ENCODE measurements at places on chromosomes 12 and 14.

- DNase-seq, result no peak
These were observed 34.8 kb downstream of the DIO3 start for GRCh38 chr14:101595887-101596721.

- DNase-seq, result no peak
These were observed 225.6 kb downstream of the GXYLT1 start for GRCh38 chr12:41919048-41919447.

- no peak for DNase-seq
These were observed 115.0 kb downstream of the IGF1 start for GRCh38 chr12:102365365-102365764.

DNA sequence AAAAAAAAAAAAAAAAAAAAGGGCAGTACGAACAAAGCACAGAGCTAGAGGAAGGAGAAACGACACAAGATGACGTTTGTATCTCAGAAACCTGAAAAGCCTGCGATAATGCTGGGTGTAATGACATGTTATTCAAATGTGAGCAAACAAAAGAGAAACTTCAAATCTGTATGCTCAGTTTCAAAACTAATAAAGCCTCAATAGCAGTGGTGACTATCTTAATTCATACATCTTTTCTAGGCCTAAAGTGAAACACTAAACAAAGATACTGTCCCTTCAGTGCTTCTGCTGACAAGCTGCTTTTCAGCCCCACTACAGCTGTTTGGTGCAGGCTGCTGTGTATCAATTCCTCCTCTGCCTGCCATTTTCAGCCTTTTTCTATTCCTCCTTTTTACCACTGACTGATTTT lies 15.8 kb downstream of the ITPR2 start:
- no peak for DNase-seq

- DNase-seq, result no peak
These were observed 163.0 kb downstream of the ATP23 start for GRCh38 chr12:58104351-58104755.

DNA sequence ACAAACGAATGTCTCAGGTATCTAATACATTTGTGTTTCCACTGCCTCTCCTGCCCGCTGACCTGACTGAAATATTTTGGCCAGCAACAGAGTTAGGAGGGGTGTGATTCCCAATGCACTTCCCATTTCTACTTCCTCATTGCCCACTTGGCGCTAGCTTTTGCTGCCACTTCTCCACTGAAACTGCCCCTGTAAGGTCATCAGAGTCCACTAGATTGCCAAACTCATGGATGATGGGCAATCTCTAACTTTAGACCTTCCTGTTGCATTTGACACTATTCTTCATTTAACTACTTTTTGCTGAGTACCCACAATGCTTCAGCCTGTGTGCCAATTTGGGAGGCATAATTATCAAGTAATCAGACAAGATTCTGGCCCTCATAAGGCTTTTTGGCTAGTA lies 40.8 kb downstream of the GPR65 start:
- no peak for DNase-seq

DNA sequence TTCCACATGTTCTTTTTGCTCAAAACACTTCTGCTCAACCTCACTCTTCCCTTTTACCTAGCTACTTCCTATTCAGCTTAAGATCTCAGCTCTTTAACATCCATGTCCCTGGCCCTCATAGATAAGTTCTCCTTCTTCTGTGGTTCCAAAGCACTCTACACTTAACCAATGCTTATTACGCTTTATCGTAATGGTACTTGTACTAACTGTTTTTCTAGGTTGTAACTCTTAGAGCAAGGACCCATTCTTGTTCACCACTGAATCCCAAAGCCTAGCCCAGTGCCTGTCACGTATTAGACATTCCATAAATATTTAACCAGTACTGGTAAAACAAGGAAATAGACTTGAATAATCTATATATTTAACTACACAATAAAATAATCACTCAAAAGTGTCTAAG lies 5.3 kb downstream of the SLC41A2 start:
- no peak for DNase-seq

GRCh38 chr14:89000007-89000942 lies 175.8 kb downstream of the TTC8 start:
- peak; percentile 44 for DNase-seq

- DNase-seq, result no peak
These were observed 29.9 kb upstream of the FUT8 start for GRCh38 chr14:65382586-65382985.

DNA sequence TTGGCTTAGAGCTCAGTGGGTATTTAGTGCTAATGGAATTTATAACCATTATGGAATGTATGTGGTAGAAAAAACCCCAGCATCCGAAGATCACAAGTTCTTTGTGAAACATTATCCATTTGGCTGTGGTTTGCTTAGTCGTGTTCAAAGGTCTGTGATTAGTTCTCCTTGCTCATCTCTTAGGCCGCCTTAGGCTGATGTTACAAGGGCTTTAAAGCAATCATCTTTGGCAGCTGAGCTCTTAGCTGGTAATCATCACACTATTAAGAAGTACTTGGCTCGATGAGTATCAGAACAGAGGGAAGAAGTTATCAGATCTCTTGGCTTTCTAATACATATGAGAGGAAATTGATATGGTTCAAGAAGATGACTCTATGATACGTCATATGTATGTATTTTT lies 124.1 kb upstream of the E2F7 start:
- DNase-seq, result no peak

DNA sequence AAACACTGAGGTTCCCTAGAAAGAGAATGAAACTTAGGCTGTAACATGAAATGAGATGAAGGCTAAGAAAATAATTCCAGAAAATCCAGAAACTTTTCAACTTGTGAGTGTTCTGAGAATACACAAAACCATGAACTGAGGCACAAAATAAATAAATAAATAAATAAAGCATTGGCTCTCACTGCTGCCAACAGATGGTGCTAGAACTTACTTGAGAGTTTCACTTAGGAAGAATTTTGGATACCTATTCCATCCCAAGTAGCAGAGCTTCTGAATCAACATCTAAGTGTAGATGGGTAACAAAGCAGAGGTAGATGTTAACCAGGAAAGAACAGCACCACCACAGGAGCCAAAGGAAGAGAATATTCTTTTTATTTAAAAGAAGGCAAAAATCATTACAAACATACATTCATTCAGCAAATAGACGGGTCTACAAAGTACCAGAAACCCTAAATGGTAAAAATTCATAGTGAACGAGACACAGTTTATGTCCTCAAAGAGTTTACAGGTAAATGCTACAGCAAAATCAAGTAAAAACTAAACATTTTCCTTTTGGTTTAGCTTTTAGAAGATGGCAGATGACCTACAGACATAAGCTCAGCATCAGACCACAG lies 16.7 kb downstream of the EPS8 start:
- no peak for DNase-seq

DNA sequence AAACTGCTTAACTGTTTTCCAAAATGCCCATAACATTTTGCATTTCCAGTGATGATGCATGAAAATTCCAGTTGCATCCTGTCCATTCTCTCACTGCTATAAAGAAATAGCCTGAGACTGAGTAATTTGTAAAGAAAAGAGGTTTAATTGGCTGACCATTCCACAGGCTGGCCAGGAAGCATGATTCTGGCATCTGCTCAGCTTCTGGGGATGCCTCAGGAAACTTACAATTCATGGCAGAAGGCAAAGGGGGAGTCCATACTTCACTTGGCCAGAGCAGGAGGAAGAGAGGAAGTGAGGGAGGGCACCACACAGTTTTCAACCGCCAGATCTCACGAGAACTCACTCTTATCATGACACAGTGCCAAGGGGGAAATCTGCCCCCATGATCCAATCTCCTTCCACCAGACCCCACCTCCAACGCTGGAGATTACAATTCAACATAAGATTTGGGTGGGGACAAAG lies 18.2 kb upstream of the CLEC2D start:
- no peak for DNase-seq

DNA sequence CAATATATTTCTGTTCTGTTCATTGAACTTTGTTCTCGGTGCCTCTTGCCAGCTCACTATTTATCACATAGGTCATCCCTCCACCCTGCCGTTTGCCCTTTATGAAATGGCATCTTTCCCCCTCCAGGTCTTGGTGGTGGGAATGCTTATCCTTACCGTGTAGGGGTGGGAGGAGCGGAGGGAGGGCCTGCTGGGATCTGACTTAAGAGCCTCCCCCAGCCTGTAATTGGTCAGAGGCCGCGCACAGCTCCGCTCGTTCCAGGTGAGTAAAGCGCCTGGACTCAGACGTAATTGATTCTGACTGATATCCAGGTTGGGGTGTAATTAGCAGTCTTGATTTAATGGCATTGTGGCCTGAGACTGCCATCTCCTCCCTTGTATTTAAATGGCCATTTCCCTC lies 185.3 kb downstream of the TSPAN9 start:
- no peak for DNase-seq

DNA sequence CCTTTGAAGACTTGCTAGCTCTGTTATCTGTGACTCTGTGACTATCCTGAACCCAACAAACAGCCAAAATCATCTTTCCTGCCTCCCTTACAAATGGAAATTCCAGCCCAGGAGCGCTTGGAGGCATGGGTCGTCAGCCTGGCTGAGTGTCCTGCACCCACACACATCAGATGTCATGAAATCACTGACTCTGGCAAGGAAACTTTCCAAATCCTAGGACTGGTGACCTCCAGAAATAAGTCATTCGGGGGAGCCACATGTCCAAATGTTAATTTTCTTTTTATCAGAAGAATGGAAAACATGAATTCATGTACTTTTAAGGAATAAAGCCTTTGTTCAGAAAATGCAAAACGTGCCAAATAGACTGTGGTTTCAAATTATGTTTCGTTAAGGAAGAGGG lies 96.3 kb upstream of the EVL start:
- no peak for DNase-seq

DNA sequence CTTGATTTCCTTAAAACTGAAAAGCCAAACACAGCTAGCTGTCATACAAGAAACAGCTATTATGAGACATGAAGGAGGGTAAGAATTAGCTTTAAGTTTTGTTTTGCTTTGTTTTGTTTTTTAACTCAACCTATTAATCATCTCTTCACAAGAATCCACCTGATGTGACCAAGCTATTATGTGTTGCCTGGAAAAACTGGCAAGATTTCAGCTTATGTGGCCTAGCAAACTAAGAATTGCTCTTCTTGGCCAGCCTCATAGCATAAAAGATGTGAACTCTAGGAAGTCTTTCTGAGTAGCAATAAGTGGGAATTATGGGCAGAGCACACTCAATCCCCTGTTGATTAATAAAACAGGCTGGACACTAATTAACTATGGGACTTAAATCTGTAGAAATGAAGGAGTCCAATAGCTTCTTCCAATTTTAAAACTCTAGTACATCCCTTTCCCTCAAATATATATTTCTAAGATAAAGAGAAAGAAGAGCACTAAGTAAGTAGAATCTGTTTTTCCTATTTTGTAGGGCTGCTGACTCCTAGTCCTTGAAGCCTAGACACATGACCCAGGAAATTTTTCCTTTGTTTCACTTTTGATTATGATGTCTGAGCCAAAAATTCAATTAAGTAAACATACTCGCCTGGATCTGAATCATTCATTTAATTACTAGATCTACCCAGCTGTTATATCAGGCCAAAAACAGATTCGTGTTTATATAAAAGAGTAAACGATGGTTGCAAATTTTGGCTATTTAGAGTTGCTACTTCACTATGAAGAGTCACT lies 75.7 kb downstream of the GTF2A1 start:
- DNase-seq, result no peak

GRCh38 chr12:10829994-10830393 lies 3.8 kb upstream of the TAS2R10 start:
- no peak for DNase-seq

DNA sequence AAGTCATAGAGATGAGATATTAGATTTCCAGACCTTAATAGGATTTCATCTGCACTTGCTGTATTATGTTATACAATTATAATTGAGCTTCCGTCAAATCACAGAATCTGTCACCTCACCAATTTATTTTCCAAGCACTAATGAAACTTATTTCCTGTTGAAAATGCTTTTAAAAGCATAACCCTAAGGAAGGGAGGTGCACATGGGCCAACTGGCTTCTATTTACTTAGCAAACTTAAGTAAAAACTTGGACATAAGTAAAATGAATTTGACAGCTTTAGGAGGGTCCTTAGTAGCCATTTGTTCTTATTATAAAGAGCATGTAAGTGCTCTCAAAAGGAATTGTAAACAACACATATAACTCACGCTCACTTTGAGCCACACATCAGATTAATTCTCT lies 462.2 kb upstream of the TMPO start:
- DNase-seq, result no peak

GRCh38 chr14:104889375-104889757 lies 24.3 kb downstream of the CEP170B start:
- DNase-seq, result no peak

- peak; percentile 45 for DNase-seq
These were observed 612 bp downstream of the PHC1 start for GRCh38 chr12:8914716-8915526.

- peak; percentile 5 for DNase-seq
These were observed 43.9 kb upstream of the SYCP3 start for GRCh38 chr12:101783150-101783549.

DNA sequence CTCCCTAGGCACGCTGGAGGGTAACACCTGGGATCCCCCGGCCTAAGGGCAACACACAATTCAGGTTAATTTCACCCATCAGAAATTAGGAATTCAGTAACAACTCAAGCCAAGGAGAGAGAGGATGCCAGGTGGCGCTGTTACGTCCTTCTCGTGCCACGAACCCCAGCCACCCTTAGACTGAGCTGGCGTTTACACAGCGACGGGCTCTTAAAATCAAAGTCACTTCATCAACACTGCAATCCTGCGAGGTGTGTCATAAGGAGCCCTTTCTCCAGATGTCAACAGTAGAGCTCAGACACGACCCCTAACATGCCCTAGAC lies 110.6 kb upstream of the TMEM132D start:
- DNase-seq, result peak; percentile 26

GRCh38 chr12:11724888-11725311 lies 75.4 kb downstream of the ETV6 start:
- no peak for DNase-seq

- DNase-seq, result no peak
These were observed 1277.4 kb downstream of the LRFN5 start for GRCh38 chr14:42884100-42884499.

GRCh38 chr12:51631591-51631990 lies 40.6 kb downstream of the SCN8A start:
- no peak for DNase-seq

DNA sequence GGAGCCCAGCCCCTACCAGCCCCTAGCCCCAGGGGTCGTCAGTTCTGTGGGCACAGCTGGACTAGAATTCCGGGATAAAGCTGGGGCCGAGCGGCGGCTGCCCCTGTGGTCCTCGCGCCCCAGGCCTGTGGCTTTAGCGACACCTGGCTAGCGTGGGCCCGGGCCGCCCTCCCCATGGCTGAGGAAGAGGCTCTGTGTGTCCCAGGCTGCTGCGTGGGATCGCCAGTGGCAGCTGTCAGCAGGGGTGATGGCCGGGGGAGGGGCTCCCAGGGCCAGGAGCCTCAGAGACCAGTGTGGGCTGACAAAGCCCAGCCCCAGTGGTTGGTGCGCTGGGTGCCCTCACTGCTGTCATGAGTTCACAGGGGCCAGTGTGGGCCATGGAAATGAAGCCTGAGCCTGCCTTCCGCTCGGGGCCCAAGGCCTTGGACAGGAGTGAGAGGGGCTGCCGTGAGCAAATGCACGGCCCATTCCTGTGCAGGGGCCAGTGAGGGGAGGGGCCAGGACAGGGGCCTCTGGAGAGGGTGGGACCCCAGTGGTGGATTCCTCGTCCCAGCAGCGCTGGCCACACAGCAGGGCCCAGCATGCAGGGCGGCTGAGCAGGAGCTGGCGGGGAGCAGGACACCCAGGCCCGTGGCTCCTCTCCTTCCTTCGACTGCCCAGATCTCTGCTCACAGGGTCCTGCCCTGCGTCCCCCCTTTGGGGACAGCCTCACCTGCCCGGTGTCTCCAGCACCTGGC lies 11.4 kb downstream of the FBRSL1 start:
- no peak for DNase-seq
